RPMI8226 (cell line): ENCODE measurements at places on chromosomes 3 and 15.

- no peak for DNase-seq
Measured at GRCh38 chr15:80953001-80953952, 36.3 kb downstream of the MESD start.

- no peak for DNase-seq
Measured at GRCh38 chr3:8853081-8853480, 83.7 kb upstream of the OXTR start.

GRCh38 chr3:21790466-21790865 lies 39.5 kb upstream of the ZNF385D start:
- no peak for DNase-seq

- no peak for DNase-seq
Measured at GRCh38 chr3:4150816-4151215, 152.4 kb upstream of the SETMAR start.

GRCh38 chr3:69439643-69440270 lies 53.9 kb upstream of the FRMD4B start:
- DNase-seq, result peak; percentile 33
